HCT116 (cell line): ENCODE measurements at places on chromosomes 4 and X.

- DNase-seq = no peak
Measured at GRCh38 chrX:87392369-87392768, 125.2 kb upstream of the KLHL4 start.

GRCh38 chr4:2047781-2048581, 11.1 kb upstream of the NAT8L start:
- DNase-seq = no peak

DNA sequence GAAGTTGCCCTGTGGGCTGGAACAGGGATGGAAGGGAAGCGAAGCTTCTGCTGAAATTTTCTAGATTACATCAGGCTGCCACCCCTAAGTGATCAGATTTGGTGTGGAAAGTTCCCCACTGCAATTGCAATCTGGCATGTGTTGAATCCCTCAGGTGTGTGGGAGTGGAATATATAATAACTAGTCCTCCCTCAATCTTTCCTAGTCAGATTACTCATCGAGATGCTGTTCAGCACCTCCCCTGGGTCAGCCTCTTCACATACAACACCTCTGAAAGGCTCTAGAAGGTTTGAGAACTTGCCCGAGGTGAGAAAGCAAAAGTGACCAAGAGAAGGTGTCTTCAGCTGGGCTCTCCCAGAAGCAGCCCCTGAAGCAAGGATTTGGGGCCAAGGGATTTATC, 336.8 kb downstream of the BCOR start:
- no peak for DNase-seq

- no peak for DNase-seq
Measured at GRCh38 chr4:33149658-33150524, 2429.7 kb downstream of the PCDH7 start.

- DNase-seq = no peak
Measured at GRCh38 chr4:149741186-149741831, 74.3 kb downstream of the IQCM start.
